Neural crest cell (in vitro differentiated cells): ENCODE measurements at places on chromosomes 5 and 9. TPM values are rescaled to one million over a fixed set of nuclear protein-coding genes. Genes with fewer than 3 reads are reported as not detected.
A peak's percentile ranks its signal among the peaks of the same experiment; 100 is the strongest.

DNA sequence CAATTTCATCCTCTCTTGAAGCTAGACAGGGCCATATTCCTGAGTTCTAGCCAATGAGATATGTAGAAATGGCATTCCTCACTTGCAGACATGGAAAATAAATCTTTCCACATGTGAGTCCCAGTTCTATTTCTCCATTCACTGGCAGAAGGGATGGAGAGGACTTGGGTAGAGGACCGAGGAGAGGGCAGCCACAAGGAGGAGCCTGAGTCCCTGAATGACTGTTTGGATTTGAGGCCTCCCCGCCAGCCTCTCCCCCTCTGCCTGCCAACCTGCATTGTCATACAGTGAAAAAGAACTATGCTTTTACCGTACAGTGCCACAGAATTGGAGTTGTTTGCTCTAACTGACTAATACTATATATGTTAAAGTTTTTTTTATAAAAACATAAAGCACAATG, 583.0 kb upstream of the WWC1 start:
- H3K4me3 ChIP-seq = no peak overlapping the region
- H3K27ac ChIP-seq = no peak overlapping the region
- DNase-seq = no peak
- H3K27me3 ChIP-seq = no peaks in the 10 kb centered on the region

GRCh38 chr5:124203303-124203702, 543.1 kb downstream of the ZNF608 start:
- no peak overlapping the region for H3K4me3 ChIP-seq
- H3K27ac ChIP-seq = no peak overlapping the region
- H3K27me3 ChIP-seq = no peaks in the 10 kb centered on the region
- H3K36me3 ChIP-seq = peaks cover 29% of the 10 kb centered on the region
- no peak for DNase-seq

GRCh38 chr9:115978091-115978490, 175.5 kb upstream of the PAPPA start:
- H3K27me3 ChIP-seq = no peaks in the 10 kb centered on the region
- DNase-seq = no peak
- no peak overlapping the region for H3K4me3 ChIP-seq
- peaks cover 4% of the 10 kb centered on the region for H3K4me1 ChIP-seq

- H3K36me3 ChIP-seq = no peaks in the 10 kb centered on the region
- peak; percentile 42 for DNase-seq
- H3K27me3 ChIP-seq = peaks cover 48% of the 10 kb centered on the region
- no peak overlapping the region for H3K27ac ChIP-seq
- no peaks in the 10 kb centered on the region for H3K4me1 ChIP-seq
Measured at GRCh38 chr5:64612344-64612961, 77.8 kb upstream of the SHISAL2B start.

DNA sequence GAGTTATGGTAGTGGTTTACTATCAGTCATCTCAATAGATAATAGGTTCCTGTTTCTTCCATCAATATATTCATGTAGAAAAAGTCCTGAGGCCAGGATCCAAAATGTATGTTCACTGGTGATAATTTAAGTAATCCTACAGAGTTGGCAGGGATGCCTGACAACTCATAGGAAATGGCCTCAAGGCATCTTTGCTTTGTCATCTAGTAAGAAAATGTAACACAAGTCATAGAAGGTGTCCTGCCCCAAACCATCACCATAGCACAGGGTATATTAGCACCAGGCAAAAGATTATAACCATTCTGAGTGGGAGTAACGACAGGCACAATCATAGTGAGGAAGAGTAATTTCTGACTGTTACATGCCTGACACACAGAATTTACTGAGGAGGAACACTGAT, 257.0 kb downstream of the TMEM167A start:
- peaks cover 44% of the 10 kb centered on the region for H3K4me1 ChIP-seq
- H3K4me3 ChIP-seq = no peak overlapping the region
- H3K27me3 ChIP-seq = no peaks in the 10 kb centered on the region
- no peak overlapping the region for H3K27ac ChIP-seq

GRCh38 chr5:63563008-63563917, 399.0 kb downstream of the HTR1A start:
- H3K27me3 ChIP-seq = no peaks in the 10 kb centered on the region
- H3K36me3 ChIP-seq = no peaks in the 10 kb centered on the region
- no peak for DNase-seq
- no peak overlapping the region for H3K4me3 ChIP-seq

DNA sequence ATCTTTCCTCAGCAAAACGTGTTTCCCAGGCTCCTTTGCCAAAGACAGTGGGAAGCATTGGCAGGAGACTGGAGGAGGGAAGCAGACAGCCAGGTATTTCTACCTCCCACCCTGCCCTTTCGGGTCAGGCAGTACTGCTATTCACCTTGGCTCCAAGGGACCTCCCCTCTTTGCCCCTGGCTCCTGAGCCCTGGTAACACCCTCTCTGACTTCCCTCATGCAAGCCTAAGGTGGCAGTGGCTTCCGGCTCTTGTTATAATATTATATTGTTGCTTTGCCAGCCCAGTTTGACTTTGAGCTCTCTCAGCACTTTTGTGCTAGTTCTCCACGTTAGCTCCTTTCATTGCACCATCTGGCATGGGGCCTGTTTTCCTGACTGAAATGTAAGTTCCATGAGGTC, 81.6 kb upstream of the IFNK start:
- peaks cover 11% of the 10 kb centered on the region for H3K36me3 ChIP-seq
- H3K4me1 ChIP-seq = peaks cover 28% of the 10 kb centered on the region
- H3K27me3 ChIP-seq = no peaks in the 10 kb centered on the region
- H3K27ac ChIP-seq = no peak overlapping the region
- no peak overlapping the region for H3K4me3 ChIP-seq
- no peak for DNase-seq

GRCh38 chr9:131500939-131501541, 1.7 kb upstream of the POMT1 start:
- no peak for DNase-seq
- peak overlapping the region; percentile 9 for H3K27ac ChIP-seq
- peaks cover 12% of the 10 kb centered on the region for H3K27me3 ChIP-seq
- H3K4me3 ChIP-seq = peak overlapping the region; percentile 93
- H3K4me1 ChIP-seq = peaks cover 32% of the 10 kb centered on the region
- H3K36me3 ChIP-seq = peaks cover 17% of the 10 kb centered on the region

GRCh38 chr9:84953797-84954705, 284.5 kb downstream of the NTRK2 start:
- no peaks in the 10 kb centered on the region for H3K27me3 ChIP-seq
- no peak overlapping the region for H3K4me3 ChIP-seq
- no peak overlapping the region for H3K27ac ChIP-seq

DNA sequence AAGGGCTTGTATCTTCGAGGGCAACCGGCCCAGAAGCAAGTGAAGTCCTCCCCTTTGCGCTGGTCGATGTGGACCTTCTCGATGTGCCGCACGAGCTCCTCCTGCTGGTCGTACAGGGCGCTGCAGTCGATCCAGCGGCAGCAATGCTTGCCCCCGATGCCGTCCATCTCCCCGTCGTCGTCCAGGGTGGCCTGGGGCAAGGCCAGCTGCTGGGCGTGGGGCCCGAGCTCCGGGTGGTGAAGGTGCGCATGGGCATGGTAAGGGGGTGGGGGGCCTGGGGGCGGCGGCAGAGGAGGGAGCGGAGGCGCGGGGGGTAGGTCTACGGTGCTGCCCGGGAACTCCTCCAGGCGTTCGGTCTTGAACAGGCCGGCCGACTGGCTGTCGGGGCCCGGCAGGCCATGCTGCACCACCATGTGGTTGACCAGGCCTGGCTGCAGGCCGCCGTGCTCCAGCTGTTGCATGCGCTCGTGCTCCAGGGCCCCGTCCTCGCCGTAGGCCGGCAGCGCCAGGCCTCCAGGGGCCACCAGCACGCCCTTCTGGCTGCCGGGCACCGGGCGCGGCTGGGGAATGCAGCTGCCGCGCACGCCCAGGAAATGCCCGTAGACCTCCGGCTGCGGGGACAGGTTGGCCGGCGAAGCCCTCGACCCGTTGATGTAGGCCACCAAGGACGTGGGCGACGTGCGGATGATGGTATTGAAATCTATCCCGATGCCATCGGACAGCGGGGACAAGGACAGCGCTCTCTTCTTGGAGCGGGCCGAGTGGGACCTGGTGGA, 181.8 kb downstream of the GLIS3 start:
- H3K27ac ChIP-seq = no peak overlapping the region
- no peaks in the 10 kb centered on the region for H3K4me1 ChIP-seq
- peak; percentile 4 for DNase-seq
- no peak overlapping the region for H3K4me3 ChIP-seq

- no peaks in the 10 kb centered on the region for H3K4me1 ChIP-seq
- DNase-seq = no peak
- H3K4me3 ChIP-seq = no peak overlapping the region
- no peak overlapping the region for H3K27ac ChIP-seq
- H3K36me3 ChIP-seq = no peaks in the 10 kb centered on the region
Measured at GRCh38 chr5:54803471-54804011, 181.9 kb downstream of the ESM1 start.

DNA sequence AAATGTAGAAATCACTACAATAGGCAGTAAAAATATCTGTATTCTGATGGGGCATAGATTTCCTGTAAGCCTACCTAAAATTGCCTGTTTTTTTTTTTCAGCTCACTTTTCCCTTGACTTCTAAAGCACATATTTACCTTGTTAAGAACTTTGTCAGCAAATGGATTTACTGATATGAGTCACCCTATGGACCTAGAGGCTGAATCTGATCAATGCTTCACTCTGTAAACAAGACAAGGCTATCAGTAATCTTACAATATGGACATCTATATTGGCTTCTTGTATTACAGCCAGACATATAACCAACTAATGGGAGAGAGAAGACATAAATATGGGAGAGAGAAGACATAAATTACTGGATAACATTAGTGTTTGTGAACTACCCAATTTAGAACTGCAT, 792.7 kb upstream of the CHD1 start:
- H3K36me3 ChIP-seq = no peaks in the 10 kb centered on the region
- H3K4me1 ChIP-seq = no peaks in the 10 kb centered on the region
- H3K27me3 ChIP-seq = no peaks in the 10 kb centered on the region
- no peak for DNase-seq
- no peak overlapping the region for H3K27ac ChIP-seq

DNA sequence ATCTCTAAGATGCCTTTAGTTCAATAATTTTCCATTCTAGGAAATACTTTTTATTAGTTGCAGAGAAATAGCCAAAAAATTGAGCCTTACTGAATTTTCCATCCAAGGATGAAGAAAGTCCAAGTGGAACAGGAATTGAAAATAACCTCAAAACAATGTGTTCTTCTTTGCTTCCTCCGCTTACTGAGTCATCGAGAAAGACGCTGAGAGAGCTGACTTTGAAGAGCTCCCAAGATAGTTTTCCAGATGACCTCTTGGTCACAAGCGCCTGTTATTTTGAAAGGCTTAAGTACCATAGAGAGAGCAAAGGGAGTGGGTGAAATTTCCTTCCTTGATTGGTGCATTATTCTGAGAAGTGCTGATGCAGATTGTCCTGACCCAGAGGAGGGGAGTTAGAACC, 253.5 kb upstream of the ATP10B start:
- H3K36me3 ChIP-seq = no peaks in the 10 kb centered on the region
- peaks cover 24% of the 10 kb centered on the region for H3K4me1 ChIP-seq
- peak overlapping the region; percentile 75 for H3K27ac ChIP-seq
- no peak for DNase-seq

DNA sequence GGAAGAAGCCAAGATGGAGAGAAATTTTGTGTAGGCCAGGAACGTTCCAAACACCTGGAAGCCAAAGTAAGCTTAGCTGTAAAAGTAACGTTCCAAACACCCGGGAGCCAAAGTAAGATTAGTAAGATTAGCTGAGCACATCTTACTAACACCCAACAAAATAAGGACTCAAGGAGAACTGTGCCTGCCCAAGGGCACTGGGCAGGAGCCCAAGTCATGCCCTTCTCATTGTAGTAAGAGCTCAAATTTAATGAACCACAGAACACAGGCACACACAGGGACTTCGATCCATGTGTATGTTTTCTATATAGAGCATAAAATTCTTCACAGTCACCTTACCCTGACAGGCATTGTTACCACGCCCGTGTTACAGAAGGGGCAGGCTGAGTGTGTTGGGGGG, 36.1 kb upstream of the NXNL2 start:
- H3K36me3 ChIP-seq = no peaks in the 10 kb centered on the region
- no peaks in the 10 kb centered on the region for H3K27me3 ChIP-seq
- no peak overlapping the region for H3K4me3 ChIP-seq
- peaks cover 5% of the 10 kb centered on the region for H3K4me1 ChIP-seq

DNA sequence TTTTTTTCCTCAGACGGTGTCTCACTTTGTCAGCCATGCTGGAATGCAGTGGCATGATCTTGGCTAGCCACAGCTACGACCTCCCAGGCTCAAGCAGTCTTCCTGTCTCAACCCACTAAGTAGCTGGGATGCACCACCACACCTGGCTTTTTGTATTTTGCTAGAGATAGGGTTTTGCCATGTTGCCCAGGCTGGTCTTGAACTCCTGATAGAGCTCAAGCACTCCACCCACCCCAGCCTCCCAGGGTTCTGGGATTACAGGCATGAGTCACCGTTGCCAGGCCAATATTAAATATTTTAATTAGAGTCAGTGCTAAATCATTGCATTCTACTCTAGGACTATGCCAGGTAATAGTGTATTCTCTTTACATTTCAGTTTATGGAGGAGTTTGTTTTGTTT, 41.5 kb downstream of the UBE2R2 start:
- peaks cover 2% of the 10 kb centered on the region for H3K36me3 ChIP-seq
- H3K4me3 ChIP-seq = no peak overlapping the region
- H3K27ac ChIP-seq = no peak overlapping the region
- H3K4me1 ChIP-seq = peaks cover 13% of the 10 kb centered on the region
- DNase-seq = no peak

DNA sequence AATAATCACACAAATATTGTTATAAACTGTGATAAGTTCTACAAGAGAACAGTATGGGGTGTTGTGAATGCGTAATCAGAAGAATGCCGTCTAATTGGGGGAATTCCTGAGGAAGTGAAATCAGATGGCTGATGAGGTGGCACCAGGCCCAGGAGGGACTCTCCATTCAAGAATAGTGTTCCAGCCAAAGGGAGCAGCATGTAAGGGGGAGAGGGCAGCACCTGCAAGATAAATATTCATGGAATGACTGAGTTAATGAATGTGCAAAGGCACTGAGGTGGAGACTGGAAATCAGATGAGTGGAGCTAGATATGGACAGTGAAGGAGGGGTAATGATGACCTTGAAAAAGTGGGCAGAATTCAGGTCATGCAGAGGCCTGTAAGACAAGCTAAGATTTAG, 250.6 kb downstream of the ARRDC3 start:
- no peak overlapping the region for H3K27ac ChIP-seq
- DNase-seq = no peak
- no peaks in the 10 kb centered on the region for H3K27me3 ChIP-seq
- peaks cover 12% of the 10 kb centered on the region for H3K4me1 ChIP-seq
- no peaks in the 10 kb centered on the region for H3K36me3 ChIP-seq

SOHLH1 gene
- not detected in 2 replicates for total RNA-seq

PITX1 gene
- not detected in 2 replicates for total RNA-seq

KCNV2 gene
- not detected in 2 replicates for total RNA-seq

IARS1 gene
- total RNA-seq = 169 and 170 TPM in 2 replicates

DEPDC1B gene
- total RNA-seq = 60.4 and 60.9 TPM in 2 replicates

TRIM52 gene
- 9.0 TPM in 2 replicates for total RNA-seq

GADD45G gene
- 11.9 and 13.3 TPM in 2 replicates for total RNA-seq
